ENCODE measurements at places on chromosomes 6 and 20.

DNA sequence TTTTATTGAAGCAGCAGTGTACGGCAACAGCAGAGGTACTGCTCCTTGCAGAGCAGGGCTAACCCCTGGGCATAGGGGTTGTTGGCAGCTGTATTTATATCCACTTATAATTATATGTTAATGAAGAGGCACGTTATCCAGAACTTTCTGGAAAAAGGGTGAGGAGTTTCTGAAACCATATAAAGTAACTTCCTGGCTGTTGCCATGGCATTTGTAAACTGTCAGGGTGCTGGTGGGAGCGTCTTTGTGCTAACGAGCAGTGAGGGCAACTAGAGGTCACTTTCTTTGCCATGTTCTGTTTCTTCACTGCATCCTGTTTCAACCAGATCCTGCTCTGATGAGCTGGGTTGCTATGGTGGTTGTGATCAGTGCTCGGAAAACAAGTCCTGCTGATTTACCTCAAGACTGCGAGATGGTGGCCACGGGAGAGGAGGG lies 11.1 kb upstream of the ARFGEF2 start:
- DNase-seq = no peak

GRCh38 chr6:62640749-62641148 lies 354.7 kb upstream of the KHDRBS2 start:
- DNase-seq = no peak

- peak; percentile 84 for DNase-seq
Measured at GRCh38 chr20:57620274-57620990, at the start of gene ZBP1. Gene ZBP1 (minus strand): TSS chr20:57620426. CDS start chr20:57620295, 131 bp downstream.

DNA sequence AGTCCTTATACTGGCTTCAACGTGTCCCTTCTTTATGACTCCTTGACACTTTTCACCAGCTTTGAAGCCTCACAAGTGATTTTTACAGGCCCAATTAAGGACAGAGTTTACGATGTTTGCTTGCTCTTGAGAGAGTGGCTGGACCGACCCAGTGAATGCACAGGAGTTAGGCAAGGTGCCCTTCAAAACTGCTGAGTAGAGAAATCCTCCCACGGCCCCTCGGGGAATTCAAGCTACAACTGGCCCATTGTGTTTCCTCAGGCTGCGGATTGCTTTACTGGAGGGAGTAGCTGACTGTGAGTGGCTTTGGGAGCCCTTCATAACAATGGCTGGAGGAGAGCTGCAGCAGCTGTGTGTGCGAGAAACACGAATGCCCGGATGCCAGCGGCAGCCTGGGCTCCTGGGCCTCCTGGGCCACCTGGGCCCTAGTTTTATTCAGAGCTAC lies 50.0 kb downstream of the SGK1 start:
- DNase-seq = peak; percentile 39

DNA sequence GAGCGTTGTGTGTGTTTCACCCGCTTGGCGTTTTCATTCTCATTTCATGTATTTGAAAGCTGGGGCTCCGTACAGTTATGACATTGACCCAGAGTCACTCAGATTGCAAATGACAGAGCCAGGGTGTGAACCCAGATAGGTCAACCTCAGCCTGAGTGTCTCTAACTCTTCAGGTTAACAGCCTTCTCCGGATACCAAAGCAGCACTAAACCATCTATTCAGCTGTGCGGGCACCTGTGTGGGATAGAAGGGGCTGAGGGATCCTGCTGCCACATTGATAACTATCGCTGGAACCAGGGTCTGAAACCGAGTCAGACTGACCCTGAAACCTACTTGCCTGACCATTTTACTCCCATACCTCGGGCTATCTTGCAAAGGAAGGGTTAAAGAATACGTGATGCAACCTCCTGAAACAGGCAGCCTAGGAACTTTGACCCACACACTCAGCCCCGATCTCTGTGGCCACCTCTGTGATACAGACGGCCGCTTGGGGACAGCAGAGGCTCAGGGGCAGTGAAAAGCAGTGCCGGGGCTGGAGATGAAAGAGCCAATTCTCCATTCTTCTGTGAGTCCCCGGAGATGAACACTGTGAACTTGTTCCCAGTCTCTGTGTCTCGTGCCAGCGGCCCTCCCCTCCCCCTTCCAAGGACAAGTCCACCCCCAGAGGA lies 233.5 kb upstream of the QKI start:
- peak; percentile 29 for DNase-seq

DNA sequence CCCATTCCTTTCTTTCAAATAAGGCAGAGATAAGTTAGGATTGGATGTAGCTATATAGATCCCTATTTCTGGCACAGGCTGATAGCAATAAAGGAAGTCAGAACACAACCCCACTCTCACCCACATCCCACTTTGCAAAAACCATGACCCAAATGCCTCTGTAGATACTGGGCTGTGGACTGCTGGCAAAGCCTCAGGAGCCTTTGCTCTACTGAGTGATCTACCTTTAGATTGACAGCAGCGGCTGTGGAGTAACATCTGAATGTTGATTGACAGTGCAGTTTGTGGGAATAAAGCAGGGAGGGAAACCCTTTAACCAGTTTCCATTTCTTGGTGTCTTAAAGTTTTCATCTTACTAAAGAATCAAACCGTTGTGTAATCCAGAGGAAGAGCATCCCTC lies 6.7 kb upstream of the TMEM30A start:
- DNase-seq = no peak

- no peak for DNase-seq
Measured at GRCh38 chr6:141398949-141399348, 733.8 kb upstream of the GJE1 start.

DNA sequence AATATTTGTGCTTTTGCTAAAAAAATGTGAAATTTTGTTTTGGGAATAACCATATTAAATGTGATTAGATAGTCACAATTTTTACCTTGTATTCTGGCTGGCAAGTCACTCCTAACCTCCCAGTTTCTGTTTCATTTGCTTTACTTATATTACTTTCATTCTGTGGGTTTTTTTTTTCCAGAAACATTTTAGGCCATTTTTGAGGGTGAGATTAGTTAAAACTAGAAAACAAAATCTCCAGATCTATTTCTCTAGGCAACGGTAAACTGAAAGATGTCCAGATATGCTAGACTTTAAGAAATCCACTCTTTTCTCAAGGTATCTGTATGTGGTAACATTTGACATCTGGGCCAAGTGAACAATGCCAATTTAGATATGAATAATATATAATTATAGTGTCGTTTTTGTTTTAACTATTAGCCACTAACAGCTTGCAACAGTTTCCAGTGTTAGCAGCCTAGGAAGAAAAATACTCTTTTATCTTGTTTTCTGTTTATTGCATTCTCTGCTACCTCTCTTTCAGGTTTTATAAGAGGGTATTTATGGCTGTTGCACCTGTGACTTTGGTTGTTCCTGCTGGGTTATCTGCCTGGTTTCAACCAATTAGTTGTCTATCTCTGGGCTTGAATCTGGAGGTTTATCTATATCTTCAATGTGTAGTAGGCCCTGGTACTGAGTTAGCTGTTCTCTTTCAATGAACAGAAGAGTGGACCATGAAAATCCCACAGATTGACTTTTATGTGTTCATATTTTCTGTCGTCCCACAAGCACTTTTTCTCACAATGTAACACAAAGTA lies 260.9 kb downstream of the NKAIN2 start:
- DNase-seq = no peak

- DNase-seq = no peak
Measured at GRCh38 chr6:78489874-78490273, 377.5 kb upstream of the IRAK1BP1 start.

GRCh38 chr6:79384845-79385244 lies 150.4 kb upstream of the HMGN3 start:
- no peak for DNase-seq

GRCh38 chr6:56955171-56956155 lies 556 bp downstream of the BEND6 start:
- DNase-seq = peak; percentile 88

DNA sequence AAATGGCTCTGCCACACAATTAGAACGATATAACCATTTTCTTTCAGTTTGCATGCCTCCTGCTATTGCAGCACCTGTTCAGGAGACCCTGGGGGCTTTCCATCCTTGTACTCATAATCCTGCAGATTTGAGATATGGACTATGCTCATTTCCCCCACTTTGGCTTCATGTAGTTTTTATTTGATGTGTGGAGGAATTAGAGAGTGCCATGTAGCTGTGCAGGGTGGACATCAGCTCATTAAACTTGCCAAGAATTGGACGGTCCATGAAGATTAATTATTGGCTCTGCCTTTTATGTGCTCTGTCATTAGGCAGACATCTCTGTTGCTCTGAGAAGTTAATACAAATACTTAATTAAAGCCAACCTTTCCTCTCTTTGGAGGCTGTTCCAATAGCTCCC lies 66.2 kb upstream of the CD83 start:
- no peak for DNase-seq

- DNase-seq = no peak
Measured at GRCh38 chr6:5765141-5765760, 241.5 kb downstream of the NRN1 start.

DNA sequence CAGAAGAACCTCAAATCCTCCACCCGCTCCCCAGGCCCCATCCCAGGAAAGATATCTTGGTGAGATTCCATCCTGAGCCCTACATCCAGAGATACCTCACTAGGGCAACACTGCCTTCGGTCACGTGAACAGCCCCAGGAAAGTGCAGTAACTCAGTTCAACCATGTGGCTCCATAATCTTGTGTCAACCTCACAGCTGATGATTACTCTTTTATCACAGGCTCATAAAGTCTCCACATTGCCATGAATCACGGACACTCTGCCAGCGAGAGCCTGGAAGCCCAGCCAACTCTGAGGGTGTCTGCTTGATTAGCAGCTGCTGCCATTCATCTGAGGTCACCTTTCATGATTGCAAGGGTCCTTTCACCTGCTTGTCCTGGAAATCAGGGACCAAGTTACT lies 175.8 kb upstream of the LRFN2 start:
- peak; percentile 68 for DNase-seq

- no peak for DNase-seq
Measured at GRCh38 chr6:169266746-169267591, 13.3 kb upstream of the THBS2 start.

DNA sequence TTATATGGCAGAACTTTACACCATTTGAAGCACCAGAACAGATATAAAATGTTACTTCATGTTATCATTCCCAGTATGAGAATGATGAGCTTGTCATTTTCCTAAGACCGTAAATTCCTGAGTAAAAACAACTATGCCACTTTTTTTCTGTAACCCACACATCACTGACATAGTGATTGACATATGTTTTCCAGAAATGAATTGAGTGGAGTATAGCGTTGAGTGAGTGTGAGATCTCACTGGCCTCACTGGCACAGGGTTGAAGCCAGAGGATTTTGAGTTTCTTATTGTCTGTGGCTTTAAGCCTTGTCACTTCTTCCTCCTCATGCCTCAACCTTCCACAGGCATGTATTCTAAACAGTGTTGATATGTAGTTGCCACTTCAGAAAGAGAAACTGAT lies 62.3 kb downstream of the PDE7B start:
- no peak for DNase-seq

DNA sequence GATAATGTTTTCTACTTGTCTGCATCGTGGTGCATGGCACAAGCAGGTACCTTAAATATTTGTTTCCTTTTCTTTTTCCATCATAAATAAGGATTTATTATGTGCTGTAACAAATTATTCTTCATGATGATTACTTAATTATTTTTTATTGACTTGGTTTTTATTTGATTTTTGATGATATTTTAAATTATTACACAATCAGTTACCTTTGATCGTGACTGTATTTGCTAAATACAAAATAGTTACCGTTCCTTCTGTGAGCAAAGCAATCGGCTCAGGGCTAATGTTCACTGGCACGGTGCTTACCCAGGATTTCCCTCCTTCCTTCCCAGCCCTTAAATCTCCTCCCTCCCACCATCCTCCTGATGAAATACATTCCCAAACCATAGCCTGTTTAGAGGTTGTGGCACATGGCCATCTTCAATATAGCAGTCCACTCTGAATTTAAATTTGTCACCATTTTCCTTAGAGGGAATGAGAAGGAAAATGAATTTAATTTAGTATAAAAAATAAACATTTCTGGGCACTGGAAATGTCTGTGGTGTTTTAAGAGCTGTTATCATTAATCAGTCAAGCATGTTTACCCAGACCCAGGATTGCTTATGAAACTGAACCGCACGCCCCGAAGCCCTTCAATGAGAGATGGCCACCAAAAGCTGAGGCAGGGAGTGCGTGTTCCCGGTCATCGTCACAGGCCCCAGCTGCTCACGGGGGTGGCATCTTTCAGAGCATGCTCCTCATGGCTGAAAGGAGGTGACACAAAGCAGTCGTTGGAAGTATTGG lies 23.0 kb upstream of the EXOC2 start:
- DNase-seq = no peak

DNA sequence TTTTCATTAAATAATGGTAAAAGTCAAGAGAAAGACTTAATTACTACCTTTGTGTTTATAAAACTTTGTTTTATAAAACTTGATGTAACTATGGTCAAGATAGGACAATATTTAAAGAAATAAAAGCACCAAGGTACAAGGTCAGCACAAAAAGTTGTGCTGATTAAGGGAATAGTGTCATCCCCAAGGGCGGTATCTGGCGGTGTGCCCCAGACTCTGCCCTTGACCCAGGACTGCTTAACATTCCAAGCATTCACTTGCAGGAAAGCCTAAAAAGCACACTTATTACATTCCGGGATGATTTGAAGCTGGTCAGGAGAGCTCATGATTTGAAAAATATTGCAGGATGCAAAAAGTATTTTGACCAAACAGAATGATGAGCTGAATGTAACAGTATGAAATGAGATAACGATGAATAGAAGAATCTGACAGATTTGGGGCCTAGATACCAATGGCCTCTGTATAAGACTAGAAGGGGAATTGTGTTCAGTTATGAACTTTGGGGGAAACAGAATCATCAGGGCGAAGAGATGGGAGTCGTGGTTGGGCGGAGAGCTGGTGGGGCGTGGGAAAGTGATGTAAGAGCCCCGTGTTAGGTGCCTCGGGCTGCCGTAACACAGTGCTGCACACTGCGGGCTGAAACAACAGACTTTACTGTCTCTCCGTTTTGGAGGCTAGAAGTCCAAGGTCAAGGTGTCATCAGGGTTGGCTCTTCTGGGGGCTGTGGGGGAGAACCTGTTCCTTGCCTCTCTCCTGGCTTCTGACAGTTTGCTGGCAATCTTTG lies 77.2 kb downstream of the CDC5L start:
- DNase-seq = no peak

DNA sequence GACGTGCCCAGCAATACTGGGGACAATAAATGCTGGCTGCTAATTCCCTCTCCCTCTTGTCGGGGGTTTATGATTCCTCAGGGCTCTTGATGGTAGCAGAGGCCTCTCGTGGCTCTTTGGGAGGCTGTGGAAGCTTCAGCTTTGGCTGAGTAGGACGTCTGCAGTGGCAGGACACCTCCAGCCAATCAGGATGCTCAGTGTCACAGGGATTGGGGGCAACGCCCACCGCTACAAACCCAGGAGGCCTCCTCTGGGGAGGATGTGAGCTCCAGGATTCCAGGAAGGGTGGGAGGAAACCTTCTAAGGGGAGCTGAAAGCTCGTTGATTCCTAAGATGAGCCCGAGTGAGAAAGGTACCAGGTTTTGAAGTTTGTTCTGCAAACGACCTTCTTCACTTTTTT lies 19.4 kb downstream of the RSPO4 start:
- DNase-seq = no peak
